ENCODE measurements at places on chromosomes 12 and 14.

GRCh38 chr12:94676031-94676641 lies 25.8 kb upstream of the TMCC3 start:
- no peak for DNase-seq

DNA sequence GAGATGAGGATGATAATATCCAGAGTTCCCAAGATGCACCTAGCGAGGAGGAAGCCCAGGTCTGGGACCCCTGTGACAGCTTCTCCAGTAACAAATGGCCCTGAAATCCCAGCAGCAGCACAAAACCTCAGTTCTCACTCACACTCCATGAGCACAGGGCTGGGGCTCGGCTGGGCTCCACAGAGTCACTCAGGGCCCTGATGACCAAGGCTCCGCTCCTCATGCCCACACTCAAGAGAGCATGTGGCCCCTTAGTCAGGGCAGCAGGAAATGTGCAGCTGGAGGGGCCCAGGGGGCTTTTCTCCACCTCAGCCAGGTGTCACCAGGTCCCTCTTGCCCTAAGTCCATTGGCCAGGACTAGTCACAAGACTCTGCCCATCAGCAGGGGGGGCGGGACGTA lies 242.7 kb upstream of the SFSWAP start:
- no peak for DNase-seq

- peak; percentile 83 for DNase-seq
Observed at GRCh38 chr12:76158518-76159321, 74.2 kb upstream of the NAP1L1 start.

- no peak for DNase-seq
Observed at GRCh38 chr12:3101309-3102024, 24.3 kb downstream of the TSPAN9 start.

- no peak for DNase-seq
Observed at GRCh38 chr12:41436076-41436475, 248.0 kb downstream of the PDZRN4 start.

DNA sequence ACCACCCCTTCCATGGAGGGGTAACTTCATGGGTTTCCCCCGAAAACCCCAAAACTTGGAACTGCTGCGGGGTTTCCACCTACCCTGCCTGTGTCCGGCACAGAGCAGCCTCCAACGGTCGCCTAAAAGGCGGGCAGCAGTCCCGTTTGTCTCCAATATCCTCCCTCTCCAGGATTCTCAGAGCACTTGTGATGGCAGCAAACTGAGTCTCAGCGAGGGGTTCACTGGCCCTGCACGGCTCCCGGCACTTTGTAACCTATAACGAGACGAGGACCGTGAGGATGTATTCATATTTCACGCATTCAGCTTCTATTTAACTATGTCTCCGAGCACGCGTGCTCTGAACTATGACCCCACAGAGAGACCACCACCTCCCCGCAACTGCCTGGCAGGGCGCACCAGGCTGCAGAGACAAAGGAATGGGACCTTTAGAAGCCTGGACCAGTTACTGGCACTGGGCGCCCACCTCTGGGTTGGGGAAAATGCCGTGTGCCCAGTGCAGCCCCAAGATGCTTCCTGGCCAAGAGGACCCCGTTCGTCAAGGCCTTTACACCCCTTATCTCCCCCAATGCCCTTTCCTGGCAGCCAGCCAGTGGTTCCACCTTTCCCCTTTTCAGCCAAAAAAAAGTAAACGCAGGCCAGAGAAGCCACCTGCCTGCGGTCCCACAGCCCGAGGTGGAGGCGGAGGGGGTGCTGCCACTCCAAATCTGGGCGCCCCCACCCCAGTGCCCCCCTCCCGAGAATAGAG lies 173.1 kb upstream of the RTL1 start:
- no peak for DNase-seq

DNA sequence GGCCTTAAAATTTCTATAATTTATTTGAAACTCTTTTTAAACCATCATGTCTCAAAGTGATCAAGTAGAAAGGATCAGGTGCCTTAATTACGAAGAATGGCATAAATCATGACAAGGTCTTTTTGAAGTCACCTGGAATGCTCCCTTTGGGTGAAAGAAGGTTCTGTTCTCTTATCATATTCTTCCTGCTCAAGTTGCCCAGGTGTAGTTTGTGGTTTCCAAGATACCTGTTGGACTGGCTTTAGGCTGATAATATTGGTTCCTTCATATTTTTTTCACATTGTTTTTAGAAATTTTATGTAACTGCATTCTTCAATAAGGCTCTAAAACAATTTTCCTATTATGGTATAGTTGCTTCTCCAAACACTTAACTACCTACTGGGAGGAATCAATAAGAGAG lies 29.2 kb downstream of the RASSF3 start:
- no peak for DNase-seq

DNA sequence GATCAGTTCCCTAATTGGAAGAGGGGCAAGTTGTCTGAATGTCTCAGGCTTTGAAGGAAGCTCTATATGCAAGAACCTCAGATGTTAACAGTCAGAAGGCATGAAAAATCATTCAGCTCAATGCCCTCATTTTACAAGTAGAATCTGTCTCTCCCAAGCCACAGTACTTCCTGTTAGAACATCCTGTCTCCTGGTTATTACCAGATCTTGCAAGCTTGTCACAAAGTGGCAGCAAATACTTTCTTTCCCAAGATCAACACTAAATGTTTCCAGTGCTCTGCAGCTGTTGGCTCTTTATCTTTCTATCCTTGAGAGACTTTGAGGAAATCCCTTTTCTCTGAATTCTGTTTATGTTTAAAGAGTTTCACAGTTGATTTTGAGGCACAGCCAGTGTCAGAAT lies 235.5 kb downstream of the AKAP6 start:
- DNase-seq = no peak

DNA sequence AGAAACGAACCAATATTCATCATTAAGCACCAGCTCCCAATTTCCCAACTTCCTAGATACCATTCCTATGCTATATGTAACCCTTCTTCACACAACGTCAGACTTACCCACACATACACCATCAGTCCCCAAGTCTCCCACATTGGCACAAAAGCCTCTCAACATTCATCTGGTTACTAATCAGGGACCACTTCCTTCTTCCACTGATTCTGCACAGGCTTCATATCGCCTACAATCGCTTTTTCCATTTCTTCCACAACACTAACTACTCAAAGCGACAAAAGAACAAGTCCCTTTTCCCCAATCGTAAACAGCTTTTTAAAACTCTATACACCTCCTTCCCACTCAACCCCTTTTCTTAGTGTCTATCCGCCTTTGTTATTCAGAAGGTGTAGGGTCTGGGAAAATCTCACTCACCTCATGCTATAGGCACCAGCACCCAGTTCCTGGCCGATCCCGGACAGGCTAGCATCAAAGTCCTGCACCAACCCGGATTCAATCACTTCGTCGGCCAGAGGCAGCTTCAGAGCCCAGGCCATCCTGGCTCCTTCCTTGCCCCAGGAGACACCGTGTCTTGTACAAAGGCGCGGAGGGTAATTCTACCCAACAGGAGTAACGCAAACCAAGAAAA lies 936 bp downstream of the TFCP2 start:
- no peak for DNase-seq

DNA sequence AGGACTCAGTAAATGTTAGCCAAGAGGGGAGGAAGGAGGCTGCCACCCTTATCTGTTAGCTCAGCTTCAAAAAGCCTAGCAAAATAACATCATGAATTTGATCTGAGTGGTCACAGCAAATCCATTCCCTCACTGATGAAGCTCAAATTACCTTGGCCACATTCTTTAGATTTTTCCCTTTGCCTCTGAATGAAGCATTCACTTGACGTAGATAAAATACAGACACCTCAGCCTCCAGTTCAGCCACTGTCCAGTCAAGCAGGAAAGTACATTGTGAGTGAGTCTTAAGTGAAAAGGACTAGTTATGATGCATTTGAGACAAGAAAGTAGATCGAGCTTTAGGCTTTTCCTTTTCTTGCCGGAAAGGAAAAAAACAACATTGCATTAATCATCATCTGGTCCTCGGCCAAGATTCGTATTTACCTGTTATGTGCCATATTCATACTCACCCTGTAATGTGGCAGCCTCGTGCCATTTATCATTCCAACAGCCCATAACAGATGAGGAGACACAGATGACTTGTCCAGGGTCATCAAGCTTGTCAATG lies 146.5 kb downstream of the ETV6 start:
- DNase-seq = no peak

GRCh38 chr14:69682621-69683263 lies 71.3 kb downstream of the SUSD6 start:
- no peak for DNase-seq

All from activated CD4-positive, alpha-beta T cell treated with anti-CD3 and anti-CD28 coated beads, Interleukin-2, amount 50 U/mL, for 24 hours (primary cell).